Breast epithelium (tissue), 4 donors: ENCODE measurements at places on chromosomes 1 and 21. TPM values are rescaled to one million over a fixed set of nuclear protein-coding genes. Genes with fewer than 3 reads are reported as not detected.
A peak's percentile ranks its signal among the peaks of the same experiment; 100 is the strongest.

GRCh38 chr1:61887076-61887867 lies 145.0 kb downstream of the PATJ start:
- H3K27ac ChIP-seq: no peak overlapping the region
- no peak overlapping the region for H3K4me3 ChIP-seq
- H3K4me1 ChIP-seq: no peaks in the 10 kb centered on the region
- no peaks in the 10 kb centered on the region for H3K27me3 ChIP-seq

DNA sequence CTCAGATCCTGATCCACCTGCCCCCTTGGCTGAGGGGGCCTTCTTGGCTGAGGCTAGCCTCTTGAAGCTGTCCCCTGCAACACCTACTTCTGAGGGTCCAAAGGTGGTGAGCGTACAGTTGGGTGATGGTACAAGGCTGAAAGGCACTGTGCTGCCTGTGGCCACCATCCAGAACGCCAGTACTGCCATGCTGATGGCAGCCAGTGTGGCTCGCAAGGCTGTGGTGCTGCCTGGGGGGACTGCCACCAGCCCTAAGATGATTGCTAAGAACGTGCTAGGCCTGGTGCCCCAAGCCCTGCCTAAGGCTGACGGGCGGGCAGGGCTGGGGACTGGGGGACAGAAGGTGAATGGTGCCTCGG lies 5.2 kb downstream of the ZNF687 start:
- peaks cover 7% of the 10 kb centered on the region for H3K4me1 ChIP-seq
- H3K4me3 ChIP-seq: no peak overlapping the region
- no peaks in the 10 kb centered on the region for H3K27me3 ChIP-seq

Gene CLDN17
- not detected for total RNA-seq

GRCh38 chr1:41454406-41454805 lies 30.1 kb downstream of the EDN2 start:
- peak overlapping the region; percentile 70 for H3K27ac ChIP-seq
- H3K27me3 ChIP-seq: no peaks in the 10 kb centered on the region
- peaks cover 5% of the 10 kb centered on the region for H3K4me1 ChIP-seq
- no peaks in the 10 kb centered on the region for H3K36me3 ChIP-seq
- H3K4me3 ChIP-seq: no peak overlapping the region

GRCh38 chr21:35491114-35491513 lies 442.0 kb upstream of the RUNX1 start:
- no peaks in the 10 kb centered on the region for H3K36me3 ChIP-seq
- H3K4me3 ChIP-seq: no peak overlapping the region
- no peaks in the 10 kb centered on the region for H3K27me3 ChIP-seq
- DNase-seq: no peak

DNA sequence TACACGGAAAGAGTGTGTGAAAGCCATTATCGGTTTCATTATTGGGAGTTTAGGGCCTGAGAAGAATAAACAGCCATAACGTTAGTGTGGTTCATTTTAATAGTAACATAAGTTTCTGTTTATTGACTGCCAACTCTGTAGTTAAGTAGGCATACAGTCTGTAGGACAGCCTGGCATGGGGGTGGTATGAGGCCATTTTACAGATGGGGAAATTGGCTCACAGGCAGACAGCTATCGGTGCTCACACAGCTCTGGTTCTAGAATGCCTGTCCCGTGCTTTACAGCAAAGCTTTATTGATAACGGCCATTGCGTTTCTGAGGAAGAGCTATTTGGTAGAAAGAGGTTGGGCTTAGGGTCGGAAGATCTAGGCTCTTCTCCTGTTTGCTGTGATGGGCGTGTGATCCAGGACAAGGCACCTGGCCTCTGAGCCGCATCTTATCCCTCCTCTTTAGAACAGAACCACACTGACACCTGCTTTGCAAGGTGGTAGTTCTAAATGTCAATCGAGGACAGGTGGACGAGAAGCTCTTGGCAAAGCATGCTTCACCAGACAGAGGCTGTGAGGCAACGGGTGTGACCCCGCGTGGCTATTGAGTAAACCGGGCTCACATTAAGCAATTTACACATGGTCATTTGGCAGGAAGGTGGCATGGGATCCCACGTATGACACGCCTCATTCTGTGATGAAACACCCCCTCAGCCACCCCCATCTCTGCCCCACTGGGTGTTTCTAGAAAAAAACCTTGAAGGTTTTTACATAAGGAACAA lies 14.9 kb downstream of the ETS2 start:
- H3K27me3 ChIP-seq: no peaks in the 10 kb centered on the region
- no peaks in the 10 kb centered on the region for H3K36me3 ChIP-seq
- peak overlapping the region; percentile 84 for H3K27ac ChIP-seq
- no peaks in the 10 kb centered on the region for H3K4me1 ChIP-seq
- no peak overlapping the region for H3K4me3 ChIP-seq

Gene LORICRIN
- total RNA-seq: not detected

- H3K27ac ChIP-seq: no peak overlapping the region
- H3K36me3 ChIP-seq: no peaks in the 10 kb centered on the region
- peak overlapping the region; percentile 83 for H3K4me3 ChIP-seq
- H3K4me1 ChIP-seq: no peaks in the 10 kb centered on the region
- no peak for DNase-seq
- no peaks in the 10 kb centered on the region for H3K27me3 ChIP-seq
Measured at GRCh38 chr1:169795687-169796086, 980 bp upstream of the METTL18 start.

DNA sequence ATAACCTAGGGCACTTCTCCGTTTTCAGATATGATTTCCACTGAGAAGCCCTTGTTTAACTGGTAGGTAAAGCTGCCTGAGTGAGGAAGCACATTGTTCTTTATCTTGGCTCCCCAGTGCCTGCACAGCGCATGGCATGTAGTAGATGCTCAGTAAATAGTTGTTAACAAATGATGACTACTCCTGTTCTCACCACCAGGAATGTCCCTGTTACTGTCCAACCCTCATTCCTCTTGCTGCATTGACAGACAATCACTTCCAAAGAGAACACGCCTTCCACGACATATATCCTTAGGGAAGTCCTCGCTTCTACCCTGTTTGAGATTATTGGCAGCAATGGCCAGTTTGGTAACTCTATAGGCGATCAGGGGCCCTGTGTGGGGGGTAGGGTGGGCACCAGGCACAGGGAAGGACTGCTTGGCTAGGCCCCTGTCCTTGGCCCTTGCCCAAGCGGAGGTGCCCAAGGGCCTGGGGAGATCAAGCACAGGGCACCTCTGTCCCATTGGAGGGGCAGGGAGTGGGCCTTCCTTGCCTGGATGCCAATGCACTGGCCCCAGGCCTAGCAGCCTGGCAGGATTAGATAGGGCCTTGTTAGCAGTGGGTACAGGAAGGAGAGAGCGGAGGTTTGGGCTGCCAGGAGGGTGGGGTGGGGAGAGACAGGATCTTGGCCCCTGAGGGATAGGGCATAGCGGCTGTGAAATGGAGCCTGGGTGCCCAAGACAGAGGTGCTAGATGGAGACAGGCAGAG lies 10.2 kb downstream of the NES start:
- no peak for DNase-seq
- peaks cover 29% of the 10 kb centered on the region for H3K4me1 ChIP-seq
- H3K27ac ChIP-seq: peak overlapping the region; percentile 86

GRCh38 chr1:66731170-66731865 lies 20.9 kb upstream of the DYNLT5 start:
- H3K4me3 ChIP-seq: no peak overlapping the region
- no peak for DNase-seq
- H3K4me1 ChIP-seq: no peaks in the 10 kb centered on the region
- no peak overlapping the region for H3K27ac ChIP-seq

Gene TNFAIP8L2
- 5.7 TPM for total RNA-seq

Gene CD5L
- total RNA-seq: not detected

Gene CHIA
- total RNA-seq: not detected

DNA sequence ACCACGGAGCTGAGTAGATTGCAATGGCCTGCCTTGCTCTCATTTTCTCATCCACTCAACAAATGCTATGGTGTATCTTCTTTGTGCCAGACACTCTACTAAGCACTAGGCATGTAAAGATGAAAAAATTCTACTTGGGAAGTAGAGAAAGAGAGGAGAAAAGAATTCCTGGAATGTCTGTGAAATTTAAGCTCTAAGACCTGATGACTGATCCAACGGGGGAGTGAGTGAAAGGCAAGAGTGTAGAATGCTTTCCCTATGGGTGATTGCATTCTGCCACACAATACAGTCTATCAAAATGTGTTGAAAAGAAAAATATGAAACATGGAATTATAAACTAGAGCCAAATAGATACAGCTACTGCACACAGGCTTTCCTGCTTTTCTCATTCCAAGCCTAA lies 82.3 kb downstream of the CYYR1 start:
- H3K4me1 ChIP-seq: no peaks in the 10 kb centered on the region
- no peaks in the 10 kb centered on the region for H3K27me3 ChIP-seq
- DNase-seq: no peak

Gene SCMH1
- 53.4 TPM for total RNA-seq

GRCh38 chr1:114037962-114038816 lies 58.9 kb downstream of the OLFML3 start:
- H3K4me1 ChIP-seq: no peaks in the 10 kb centered on the region
- H3K27me3 ChIP-seq: no peaks in the 10 kb centered on the region
- no peaks in the 10 kb centered on the region for H3K36me3 ChIP-seq
- DNase-seq: no peak
- H3K27ac ChIP-seq: no peak overlapping the region
- H3K4me3 ChIP-seq: no peak overlapping the region

Gene SLAMF1
- 0.98 TPM for total RNA-seq

Gene PIGR
- 0.16 TPM for total RNA-seq

Gene MYBPHL
- not detected for total RNA-seq

DNA sequence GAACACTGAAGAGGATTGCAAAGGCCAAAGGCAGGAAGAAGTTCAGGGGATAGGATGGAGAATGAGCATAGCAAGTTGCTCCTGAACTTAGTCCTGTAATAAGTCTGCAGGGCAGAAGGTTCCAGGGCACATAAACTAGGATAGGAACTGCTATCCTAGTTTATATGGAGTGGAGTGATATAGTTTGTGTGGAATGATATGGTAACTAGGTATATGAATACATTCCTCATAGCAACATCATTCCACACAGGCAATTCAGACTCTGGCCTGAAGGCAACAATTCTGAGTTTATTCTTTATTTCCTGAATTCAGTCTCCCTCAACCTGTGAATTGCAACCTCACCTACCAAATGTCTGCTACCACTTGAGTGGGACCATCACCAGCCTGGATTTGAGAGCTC lies 154.9 kb upstream of the GREM2 start:
- no peaks in the 10 kb centered on the region for H3K27me3 ChIP-seq
- no peak overlapping the region for H3K4me3 ChIP-seq
- H3K4me1 ChIP-seq: no peaks in the 10 kb centered on the region
- no peaks in the 10 kb centered on the region for H3K36me3 ChIP-seq
- no peak for DNase-seq
- no peak overlapping the region for H3K27ac ChIP-seq

DNA sequence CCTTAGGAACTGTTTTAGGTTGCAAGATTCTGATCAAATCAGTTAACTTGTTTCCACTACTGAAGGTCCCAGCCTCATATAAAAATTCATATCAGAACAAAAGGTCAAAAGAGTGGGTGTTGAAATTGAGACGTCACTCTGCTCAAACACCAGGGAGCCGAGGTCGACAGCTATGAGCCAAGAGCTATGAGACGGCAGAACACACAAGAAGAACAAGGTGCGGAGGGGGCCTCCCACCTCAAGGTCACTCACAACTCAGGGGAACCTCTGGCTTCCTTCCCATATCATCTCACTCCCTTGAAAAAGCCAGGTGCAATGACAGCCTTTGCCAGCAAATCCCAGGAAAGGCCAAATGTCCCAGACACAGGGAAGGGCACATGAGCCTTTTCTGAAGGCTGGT lies 749 bp downstream of the SEC16B start:
- no peak overlapping the region for H3K27ac ChIP-seq
- no peaks in the 10 kb centered on the region for H3K36me3 ChIP-seq
- no peaks in the 10 kb centered on the region for H3K4me1 ChIP-seq
- no peak overlapping the region for H3K4me3 ChIP-seq

- no peaks in the 10 kb centered on the region for H3K36me3 ChIP-seq
- no peak overlapping the region for H3K4me3 ChIP-seq
- H3K4me1 ChIP-seq: no peaks in the 10 kb centered on the region
- H3K27ac ChIP-seq: no peak overlapping the region
- no peaks in the 10 kb centered on the region for H3K27me3 ChIP-seq
Measured at GRCh38 chr1:71834601-71835441, 447.5 kb downstream of the NEGR1 start.

DNA sequence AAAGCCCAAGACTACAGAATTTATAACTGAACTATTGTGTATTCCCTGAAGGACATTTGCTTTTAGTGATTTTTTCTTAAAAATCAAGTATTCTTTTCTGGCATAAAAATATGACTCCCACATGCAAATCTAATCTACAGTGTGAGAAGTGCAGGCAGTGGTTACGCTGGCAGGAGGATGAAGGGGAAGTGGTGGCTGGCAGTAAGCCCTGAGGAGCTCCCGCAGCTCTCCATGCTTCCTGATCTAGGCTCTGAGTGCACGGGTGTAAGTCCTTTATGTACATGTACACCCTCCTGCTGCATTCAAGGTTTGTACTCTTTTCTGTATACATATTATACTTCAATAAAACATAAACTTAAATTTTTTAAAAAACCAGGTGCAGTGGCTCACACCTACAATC lies 67.5 kb upstream of the PRDX6 start:
- no peaks in the 10 kb centered on the region for H3K27me3 ChIP-seq
- H3K4me3 ChIP-seq: no peak overlapping the region
- H3K4me1 ChIP-seq: no peaks in the 10 kb centered on the region

- no peaks in the 10 kb centered on the region for H3K4me1 ChIP-seq
- H3K27me3 ChIP-seq: no peaks in the 10 kb centered on the region
- DNase-seq: no peak
- no peak overlapping the region for H3K27ac ChIP-seq
- H3K4me3 ChIP-seq: no peak overlapping the region
- no peaks in the 10 kb centered on the region for H3K36me3 ChIP-seq
Measured at GRCh38 chr1:105027838-105028471, 1278.3 kb downstream of the AMY1C start.
